ENCODE measurements at places on chromosomes 11 and 22.

- DNase-seq = no peak
These were observed 85.8 kb downstream of the RTL6 start for GRCh38 chr22:44412136-44412731.

DNA sequence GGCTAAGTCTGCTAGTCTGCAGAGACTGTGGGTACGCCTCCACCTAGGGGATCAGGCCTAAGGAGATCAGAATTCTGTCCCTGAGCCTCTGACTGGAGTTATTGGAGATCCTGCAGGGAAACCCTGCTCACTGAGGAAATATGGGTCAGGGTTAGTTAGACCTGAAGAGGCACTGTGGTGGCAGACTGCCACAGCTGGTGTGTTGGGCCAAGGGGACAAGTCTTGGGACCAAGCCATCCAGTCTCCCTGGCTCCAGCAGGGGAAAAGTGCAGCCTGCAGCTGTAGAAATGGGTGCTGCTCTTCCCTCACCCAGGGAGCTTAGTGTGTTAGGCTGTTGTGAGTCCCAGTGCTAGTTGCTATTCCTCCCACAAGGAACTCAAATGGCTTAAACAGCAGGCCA, 334.8 kb upstream of the LARGE1 start:
- no peak for DNase-seq

- peak; percentile 51 for DNase-seq
These were observed 21.7 kb downstream of the TPST2 start for GRCh38 chr22:26568207-26568706.

GRCh38 chr11:6457581-6458320, 16.0 kb downstream of the TRIM3 start:
- DNase-seq = no peak
